Putamen (tissue), 1 donor: ENCODE measurements at places on chromosomes 7 and 10.
A peak's percentile ranks its signal among the peaks of the same experiment; 100 is the strongest.

DNA sequence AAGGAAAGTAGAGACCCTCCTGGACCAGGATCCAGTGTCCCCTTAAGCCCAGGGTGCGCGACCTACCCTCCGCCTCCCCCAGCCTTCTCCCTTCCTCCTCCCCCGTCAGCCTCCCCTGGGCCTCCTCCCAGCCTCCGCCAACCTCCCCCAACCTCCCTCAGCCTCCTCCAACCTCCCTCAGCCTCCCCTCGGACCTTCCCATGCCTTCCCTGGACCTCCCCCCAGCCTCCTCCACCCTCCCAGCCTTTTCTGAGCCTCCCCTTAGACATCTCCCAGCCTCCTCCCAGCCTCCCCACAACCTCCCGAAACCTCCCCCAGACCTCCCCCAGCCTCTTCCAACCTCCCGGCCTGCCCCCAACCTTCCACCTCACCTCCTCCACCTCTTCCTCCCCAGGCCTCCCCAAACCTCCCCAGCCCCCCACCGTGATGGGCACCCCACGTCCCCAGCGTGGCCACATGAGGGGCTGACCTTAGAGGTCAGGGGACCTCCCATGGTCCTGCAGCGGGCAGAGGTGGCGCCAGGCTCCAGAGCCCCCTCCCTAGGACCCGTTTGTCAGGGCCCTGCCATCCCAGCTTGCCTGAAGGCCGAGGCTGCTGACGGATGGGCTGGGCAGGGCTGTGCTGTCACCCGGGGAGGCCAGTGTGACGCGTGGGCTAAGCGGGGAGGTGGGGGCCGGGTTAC lies 18.8 kb downstream of the FAM20C start:
- no peak for DNase-seq

DNA sequence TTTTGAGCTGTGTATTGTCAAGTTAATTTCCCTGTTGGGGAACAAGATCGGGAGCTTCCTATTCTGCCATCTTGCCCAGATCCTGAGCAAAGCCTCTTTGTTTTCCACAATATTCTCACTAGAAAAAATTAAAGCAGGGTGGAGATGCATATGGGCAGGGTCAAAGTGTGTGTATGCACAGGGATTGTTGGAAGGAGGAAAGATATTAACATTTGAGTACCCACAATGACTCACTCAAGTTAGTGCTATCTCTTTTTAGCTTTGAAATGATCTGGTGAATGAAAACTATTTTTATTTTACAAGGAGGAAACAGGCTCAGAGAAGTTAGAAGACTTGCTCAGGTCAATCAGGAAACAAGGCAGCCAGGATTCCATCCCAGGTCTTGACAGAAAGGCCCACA lies 6.7 kb upstream of the BTBD16 start:
- DNase-seq: no peak

DNA sequence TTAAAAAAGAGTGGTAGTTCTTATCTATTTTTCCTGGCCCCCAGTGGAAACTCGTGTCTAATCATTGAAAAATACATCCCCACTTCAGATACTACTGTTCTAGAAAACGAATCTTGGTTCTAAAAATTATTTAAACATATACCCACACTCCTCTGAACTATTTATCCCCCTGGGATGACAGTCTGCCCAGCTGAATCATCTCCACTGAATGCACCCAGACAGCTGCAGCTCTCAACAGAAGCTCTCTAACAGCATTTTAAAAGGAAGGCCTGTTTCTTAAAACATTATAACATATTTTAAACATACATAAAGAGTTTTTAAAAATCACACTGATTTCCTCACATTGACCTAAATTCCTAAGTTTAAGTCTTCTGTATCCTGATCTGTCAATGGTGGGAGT lies 544.6 kb upstream of the PHF14 start:
- DNase-seq: no peak

- no peak for DNase-seq
These were observed 21.2 kb downstream of the YAE1 start for GRCh38 chr7:39587393-39587792.

DNA sequence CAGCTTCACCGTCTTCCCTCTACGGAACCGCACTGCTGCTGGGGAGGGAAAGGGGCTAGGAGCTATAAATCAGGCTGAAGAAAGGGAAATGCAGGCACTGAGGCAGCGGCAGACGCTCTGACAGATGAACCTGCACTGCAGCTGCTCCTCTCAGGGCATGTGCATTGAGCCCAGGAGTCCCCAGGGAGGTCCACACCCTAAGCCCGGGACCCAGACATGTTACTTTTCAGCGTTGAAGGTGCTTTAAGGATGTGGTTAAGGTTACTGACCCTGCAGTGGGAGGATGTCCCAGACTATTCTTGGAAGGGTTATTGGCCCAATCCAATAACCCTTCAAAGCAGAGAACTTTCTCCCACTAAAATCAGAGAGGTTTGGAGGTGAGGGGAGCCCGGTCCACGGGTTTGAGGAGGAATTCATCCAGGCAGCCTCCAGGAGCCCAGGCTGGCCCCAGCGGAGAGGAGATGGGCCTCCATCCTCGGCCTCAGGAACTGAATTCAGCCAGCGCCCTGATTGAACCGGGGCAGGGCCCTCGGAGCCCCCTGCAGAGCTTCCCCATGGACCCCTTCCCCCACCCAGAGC lies 75.4 kb downstream of the ADARB2 start:
- DNase-seq: no peak

DNA sequence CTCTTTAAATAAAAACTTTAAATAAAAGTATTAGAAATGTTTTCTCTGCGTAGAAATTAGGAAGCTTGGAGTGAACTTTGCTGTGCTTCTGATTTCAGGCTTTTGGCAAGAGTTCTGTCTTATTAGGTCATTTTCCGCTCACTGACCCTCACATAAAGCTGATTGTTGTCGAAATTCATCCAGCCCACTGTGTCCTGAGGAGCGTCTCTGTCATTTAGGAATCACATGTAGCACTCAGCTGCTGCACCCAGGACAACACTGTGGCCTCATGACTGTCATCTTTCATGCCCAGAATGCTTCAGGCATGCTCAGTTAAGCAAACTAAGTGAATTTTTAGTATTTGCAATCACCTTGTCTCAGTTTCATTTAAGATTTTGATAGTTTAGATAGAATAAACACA lies 57.8 kb upstream of the MSRB2 start:
- peak; percentile 92 for DNase-seq

GRCh38 chr7:134813663-134814396 lies 34.4 kb downstream of the CALD1 start:
- DNase-seq: no peak

GRCh38 chr10:74947781-74948401 lies 121.5 kb downstream of the KAT6B start:
- no peak for DNase-seq

DNA sequence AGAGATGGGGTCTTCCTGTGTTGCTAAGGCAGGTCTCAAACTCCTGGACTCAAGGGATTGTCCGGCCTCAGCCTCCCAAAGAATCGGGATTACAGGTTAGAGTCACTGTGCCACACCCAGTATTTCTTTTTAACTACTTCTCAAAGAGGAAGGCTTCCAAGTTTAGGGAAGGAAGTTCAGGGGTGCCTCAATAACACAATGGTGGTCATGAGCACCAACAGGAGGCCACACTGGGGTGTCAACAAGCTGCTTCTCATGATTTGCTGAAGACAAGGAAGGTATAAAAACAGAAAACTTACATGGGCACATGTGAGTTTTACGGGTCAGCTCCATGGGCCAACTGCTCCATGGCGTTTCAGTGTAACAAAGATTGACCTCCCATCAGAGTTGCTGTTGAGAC lies 160.5 kb downstream of the TNS3 start:
- DNase-seq: no peak

GRCh38 chr10:68997211-68997610 lies 8.6 kb downstream of the KIFBP start:
- no peak for DNase-seq
